ENCODE measurements at places on chromosomes 1 and 21.

DNA sequence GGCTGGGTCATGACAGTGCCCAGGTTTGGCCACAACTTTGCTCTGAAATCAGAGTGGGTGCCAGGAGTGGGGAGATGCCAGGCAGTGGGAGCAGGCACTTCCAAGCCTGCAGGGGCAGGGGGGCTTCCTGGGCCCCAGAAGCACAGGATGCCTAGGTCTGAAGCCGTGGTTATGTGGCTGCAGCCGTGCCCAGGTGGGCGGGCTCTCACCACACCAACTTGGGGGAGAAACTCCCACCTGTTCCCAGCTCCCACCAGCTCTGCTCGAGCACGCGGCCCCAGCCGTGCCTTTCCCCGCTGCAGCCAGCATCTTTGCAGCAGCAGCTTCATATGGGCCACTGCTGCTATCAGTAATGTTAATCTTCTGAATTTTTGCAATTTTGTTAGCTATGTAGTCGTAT is 331.4 kb downstream of the USP25 start:
- no peak for DNase-seq

- peak; percentile 10 for DNase-seq
Observed at GRCh38 chr1:205042911-205043806, at the start of gene CNTN2. CNTN2 (plus strand) TSS chr1:205043212; CDS start chr1:205053186, 9,974 bp downstream.

DNA sequence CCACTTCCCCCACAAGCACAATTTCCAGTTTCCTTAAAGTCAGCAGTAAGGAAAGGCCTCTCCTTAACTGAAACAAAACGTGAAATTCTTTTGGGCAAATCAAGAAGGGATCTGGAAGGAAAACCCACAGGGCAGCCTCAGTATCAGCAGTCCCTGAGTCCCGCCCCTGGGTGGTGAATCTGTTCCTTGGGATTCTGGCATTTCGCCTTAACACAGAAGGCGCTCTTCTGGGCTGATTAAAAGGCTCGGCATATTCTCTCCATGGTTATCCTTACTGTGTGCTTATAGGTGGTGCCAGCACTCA is 12.2 kb upstream of the RAB4A start:
- no peak for DNase-seq

DNA sequence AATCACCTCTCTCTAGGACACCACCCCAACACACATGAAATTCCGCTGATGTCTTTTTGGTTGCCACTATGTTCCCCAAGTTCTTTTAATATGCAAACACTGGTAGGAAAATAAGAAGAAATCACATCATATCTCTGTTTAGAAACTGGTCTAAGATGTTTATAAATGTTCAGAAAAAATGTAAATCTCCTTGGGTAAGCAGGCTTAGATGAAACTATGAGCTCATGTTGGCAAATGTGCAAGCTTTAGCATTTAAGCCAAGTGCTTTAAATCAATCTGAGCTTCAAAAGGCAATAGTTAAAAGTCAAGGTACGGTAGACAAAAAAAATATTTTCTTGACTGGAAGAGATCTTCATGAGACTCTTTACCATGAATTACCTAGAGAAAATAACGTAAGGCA is 25.2 kb upstream of the SLAMF9 start:
- DNase-seq, result peak; percentile 55

DNA sequence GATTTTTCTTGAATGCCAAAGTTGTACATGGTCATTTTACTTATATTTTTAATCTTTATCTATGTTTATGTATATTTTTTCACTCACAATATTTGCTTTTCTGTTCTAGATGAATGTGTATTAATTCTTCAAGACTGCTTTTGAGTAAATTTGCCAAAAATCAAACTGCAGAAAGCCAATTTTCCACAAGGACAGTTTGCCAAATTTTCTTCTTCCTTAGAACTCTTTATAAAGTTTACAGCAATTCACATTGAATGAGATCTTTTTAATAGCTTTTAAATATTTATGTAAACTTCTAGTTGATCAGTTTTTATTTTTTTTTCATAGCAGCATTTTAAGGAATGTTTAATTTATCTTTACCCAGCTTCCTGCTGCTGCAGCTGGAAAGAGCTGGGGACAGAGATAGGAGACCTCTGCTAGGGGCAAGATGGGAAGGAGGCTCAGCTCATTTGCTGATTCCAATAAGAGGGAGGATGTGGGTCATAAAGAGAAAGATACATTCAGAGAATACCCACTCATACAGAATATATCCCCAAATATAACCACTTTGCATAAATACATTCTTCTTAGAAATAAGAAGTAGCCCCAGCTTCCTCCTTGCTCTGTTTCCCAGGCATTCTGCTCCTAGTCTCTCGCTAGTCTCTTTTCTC is 93.0 kb downstream of the ODF2L start:
- DNase-seq, result no peak

GRCh38 chr1:34685225-34685624 is 69.6 kb upstream of the GJB5 start:
- no peak for DNase-seq

DNA sequence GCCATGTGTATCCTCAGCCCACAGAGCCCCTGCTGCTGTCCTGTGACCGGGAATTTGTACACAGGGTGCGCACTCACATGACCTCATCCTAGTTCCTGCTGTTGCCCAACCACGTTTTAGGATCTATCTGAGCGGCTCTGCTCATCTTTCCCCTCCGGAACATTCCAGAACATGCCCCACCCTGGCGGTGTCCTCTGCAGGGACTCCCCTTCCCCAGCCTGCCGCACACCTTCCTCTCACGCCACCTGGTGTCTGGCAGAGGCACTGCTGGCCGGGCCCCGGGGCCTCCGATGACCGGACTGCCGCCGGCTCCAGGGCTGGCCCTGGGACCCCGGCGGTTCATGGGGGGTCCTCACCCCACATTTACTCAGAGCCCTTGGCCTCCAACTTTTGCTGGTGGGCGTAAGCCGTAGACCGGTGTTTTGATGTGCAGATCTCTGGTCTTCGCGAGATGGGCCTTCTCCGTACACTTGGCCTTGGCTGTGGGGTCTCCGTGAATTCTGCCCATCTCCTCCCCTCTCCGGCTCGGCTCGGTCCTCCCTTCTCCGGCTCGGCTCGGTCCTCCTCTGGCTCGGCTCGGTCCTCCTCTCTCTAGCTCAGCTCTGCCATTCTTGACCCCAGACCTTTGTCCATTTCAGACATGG is 29.5 kb downstream of the ARHGEF16 start:
- peak; percentile 63 for DNase-seq

DNA sequence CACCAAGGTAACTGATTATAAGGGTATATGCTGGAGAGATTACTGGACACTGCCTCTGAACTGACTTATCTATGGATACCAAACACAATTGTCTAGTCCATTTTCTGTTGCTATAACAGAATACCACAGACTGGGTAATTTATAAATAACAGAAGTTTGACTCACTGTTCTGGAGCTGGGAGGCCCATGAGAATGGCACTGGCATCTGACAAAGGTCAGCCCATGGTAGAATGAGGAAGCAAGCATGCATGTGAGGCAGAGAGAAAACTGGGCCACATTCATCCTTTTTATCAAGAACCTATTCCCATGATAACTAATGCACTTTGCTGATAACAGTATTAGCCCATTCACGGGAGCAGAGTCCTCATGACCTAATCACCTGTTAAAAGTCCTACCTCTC is 37.4 kb downstream of the FCER1A start:
- DNase-seq, result peak; percentile 11

DNA sequence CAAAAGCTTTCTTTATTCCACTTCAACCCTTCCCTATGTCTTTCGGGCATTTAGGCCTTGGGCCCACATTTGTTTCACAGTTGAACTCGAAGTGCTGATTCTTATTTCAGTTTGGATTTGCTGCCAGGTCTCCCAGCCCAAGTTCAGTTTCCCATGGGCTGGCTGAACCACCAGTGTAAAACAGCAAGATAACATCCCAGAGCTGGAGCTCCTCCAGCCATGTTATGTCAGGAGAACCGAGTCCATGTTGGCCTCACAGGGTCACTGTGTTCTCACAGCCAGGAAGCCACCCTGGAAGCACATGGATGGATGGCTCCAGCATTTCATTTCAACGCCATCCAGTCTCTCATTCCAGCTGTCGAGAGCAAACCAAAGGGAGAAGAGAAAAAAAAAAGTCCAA is 45.2 kb upstream of the RXRG start:
- DNase-seq, result no peak

- DNase-seq, result peak; percentile 5
Observed at GRCh38 chr1:3819771-3820200, 23.5 kb upstream of the LRRC47 start.

DNA sequence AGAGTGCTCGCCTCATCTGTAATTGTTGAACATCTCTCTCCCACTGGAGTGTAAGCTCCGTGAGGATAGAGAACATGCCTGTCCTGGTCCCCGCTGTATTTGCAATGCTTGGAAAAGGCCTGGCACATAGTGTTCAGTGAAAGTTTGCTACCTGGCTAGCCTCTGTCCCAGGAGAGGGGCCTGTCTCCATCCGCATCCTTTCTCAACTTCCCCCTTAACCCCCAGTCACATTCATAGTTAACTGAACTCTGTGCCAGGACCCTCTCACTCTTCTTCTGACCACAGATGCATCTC is 15.2 kb downstream of the SPOCD1 start:
- DNase-seq, result no peak

DNA sequence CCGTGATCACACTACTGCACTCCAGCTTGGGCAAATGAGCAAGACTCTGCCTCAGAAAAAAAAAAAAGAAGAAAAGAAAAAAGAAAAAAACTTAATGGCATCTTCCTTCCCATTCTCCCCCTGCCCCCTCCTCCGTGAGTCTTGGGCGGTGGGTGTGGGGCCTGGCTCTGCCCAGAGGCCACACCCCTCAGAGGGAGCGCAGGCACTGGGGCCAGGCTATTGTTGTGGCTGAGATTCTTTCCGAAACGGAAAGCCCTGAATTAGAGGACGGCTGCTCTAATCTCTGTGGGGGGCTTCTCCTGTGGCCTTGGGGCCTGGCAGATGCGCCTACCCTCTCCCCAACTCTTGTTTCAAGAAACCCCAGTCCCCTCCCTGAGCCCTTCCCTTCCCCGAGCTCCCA is 4.1 kb upstream of the FAM110D start:
- DNase-seq, result no peak

GRCh38 chr21:14533499-14534428 is 12.4 kb downstream of the SAMSN1 start:
- DNase-seq, result peak; percentile 0

- no peak for DNase-seq
Observed at GRCh38 chr1:240527086-240527485, 84.9 kb downstream of the GREM2 start.

DNA sequence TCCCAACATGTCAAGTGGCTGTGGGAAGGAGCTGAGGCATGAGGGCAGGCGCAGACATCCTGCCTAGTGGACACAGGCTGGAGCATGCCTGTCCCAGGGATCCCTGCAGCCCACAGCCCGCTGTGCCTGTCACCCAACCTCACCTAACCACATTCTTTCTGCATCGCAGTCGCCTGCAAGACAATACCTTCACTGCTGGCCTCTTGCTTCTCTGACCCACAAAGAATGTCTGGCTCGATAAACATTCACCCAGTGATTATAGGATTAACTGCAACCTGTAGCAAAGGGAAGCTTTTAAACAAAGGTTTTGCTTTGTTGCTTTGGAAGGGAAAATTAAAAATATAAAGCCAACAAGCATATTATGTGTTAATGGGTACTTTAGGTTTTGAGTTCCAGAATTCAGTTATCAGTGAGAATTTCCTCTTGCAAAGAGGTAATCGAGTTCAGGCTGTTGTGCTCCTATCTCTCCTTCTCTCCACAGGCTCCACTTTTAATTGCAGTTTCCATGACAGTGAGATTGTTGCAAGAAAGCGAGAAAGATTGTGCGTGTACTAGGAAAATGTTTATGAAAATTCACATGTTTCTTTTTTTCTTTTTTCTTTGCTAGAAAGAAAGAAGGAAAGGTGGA is 40.0 kb upstream of the ZNF648 start:
- no peak for DNase-seq

DNA sequence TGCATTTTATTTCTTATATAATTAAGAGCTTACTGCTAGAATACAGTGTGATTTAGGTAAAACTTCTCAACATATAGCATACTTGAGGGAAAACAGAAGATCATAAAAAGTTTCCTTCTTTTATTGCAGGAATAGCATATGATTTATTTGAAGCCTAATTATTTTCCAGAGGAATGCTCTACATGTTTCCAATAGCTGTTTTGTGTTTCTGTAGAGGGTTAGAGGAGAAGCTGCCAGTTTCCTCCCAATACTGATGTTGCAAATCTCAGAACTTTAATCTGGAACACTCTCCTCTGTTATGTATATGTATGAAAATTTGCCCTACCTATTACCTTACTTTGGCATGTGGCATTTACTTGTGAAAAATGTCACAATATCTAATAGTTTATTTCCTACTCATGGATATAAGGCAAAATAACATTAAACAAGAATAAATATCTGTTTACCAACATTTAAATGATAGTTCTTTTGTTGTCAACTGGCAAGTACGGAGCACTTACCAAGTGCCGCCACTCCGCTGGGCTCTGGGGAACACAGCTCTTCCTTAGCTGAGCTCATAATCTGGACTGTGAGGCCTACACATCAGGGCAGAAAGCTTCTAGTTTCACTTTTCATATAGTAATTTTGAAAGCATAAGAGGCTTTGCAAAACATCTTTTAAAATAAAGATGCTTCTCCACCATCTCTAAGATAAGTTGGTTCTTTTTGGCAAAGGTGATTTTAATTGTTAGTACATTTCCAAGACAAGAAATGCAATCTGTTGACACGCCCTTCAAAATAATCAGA is 239.8 kb upstream of the C1orf105 start:
- DNase-seq, result peak; percentile 77

DNA sequence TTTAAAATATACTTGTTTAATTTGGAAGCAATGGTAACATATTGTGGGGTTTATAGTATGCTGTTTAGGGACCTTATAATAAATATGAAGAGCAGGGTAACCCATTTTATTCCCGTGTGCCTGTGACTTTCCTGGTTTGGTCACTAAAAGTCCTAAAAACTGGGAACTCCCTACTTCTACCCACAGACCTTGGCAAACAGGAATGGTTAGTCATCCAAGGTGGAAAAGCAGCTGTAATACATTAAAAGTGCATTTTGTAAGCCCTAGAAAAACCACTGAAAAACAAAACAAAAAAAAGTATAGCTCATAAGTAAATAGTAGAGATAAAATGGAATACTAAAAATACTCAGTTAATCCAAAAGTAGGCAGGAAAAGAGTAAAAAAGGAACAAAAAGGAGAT is 538.9 kb downstream of the LMO4 start:
- no peak for DNase-seq

DNA sequence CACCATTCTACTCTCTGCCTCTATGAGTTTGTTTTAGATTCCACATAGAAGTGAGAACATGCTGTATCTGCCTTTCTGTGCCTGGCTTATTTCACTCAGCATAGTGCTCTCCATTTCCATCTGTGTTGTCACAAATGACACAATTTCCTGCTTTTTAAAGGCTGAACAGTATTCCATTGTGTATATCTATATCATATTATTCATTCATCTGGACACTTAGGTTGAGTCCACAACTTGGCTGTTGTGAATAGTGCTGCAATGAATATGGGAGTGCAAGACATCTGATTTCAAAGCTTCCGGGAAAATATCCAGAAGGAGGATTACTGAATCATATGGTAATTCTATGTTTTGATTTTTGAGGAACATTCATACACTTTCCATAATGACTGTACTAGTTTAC is 20.1 kb upstream of the DONSON start:
- DNase-seq, result peak; percentile 57

DNA sequence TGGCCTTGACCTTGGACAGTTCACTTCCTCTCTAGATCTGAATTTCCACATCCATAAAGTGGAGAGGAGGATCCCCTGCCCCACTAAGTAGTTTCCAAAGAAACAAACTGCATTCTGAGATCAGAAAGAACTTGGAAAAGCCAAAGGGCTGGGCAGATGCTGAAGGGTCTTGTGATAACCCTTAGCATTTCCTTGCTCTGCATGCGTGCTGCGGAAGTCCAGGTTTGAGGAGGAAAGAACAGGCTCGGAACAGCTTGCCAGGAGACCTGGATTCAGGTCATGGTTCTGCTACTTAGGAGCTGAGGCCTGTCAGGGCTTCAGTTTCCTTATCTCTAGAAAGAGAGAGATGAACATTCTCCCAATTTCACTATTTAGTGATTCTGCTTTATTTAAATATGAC is 27.2 kb downstream of the IGFN1 start:
- DNase-seq, result no peak
